ENCODE measurements at places on chromosomes 1 and 21.

DNA sequence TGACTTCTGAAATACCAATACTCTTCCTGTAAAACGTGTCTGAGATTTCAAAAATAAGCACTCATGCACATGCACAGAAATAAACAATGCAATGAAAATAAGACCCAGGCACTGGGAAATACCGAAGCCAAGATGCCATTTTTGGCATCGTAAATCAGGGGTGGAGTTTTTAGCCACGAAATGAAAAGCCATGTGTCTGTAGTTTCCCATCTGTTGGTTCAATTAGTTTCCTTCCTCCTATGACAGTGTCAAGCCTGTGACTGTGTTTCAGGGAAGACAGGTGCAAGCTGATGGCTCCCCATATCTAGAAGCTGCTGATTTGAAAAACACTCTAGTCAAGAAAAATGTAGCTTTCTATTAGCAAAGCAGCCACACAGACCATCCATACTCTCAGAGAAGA lies 480.4 kb upstream of the CAMK1G start:
- DNase-seq: peak; percentile 82

- no peak for DNase-seq
Measured at GRCh38 chr1:29283804-29284195, 47.5 kb downstream of the PTPRU start.

DNA sequence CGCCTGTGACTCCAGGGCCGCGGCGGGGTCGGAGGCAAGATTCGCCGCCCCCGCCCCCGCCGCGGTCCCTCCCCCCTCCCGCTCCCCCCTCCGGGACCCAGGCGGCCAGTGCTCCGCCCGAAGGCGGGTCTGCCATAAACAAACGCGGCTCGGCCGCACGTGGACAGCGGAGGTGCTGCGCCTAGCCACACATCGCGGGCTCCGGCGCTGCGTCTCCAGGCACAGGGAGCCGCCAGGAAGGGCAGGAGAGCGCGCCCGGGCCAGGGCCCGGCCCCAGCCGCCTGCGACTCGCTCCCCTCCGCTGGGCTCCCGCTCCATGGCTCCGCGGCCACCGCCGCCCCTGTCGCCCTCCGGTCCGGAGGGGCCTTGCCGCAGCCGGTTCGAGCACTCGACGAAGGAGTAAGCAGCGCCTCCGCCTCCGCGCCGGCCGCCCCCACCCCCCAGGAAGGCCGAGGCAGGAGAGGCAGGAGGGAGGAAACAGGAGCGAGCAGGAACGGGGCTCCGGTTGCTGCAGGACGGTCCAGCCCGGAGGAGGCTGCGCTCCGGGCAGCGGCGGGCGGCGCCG lies at the start of gene SIM2:
Gene SIM2 (plus strand): TSS at position 135 of the 565 bp plus-strand sequence. CDS start 632 bp downstream, outside the sequence.
- DNase-seq: no peak

DNA sequence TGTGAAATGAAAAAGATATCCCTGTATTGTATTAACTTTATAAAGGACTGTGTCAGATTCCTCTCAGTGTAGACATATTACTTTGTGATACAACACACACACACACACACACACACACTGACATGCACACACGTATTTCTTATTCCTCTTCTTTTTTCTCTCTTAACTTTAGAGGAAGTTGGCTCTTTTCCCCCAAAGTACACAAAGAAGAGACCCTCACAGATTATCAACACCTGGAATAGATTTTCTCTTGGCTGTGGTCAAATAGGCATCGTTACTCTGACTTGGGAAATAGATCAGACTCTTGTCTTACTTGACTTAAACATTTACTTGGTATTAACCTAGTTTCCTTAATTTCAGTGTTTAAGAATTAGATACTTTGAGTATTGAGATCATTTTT lies 792.8 kb downstream of the ADGRL2 start:
- no peak for DNase-seq

GRCh38 chr1:14627608-14628489 lies 29.4 kb downstream of the KAZN start:
- no peak for DNase-seq

DNA sequence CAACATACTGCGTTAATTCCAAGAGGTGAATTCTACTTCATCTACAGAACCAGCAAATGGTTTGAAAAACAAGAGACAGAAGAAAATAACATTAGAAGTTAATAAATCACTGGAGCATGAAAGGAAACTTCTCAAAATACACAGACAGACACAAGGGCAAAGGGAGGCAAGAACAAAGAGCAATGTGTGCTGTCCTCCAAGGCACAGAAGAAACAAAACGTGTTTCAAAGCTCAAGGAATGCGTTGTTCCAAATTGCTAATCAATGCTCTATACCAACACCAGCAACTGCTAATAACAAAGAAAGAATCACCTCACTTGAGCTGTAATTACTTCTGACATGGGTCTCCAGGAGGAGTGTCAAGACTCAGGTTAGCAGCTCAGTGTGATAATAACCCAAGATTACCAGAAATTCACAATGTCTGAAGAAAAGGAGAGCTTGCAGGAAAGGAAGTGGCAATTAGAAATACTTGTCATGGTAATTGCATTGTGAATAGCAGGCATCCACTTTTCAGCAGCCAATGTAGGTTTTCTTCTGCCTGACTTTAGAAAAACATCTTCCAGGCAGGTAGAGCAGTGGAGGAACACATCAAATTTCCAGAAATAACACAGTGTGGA lies 175.4 kb downstream of the SEC16B start:
- no peak for DNase-seq

DNA sequence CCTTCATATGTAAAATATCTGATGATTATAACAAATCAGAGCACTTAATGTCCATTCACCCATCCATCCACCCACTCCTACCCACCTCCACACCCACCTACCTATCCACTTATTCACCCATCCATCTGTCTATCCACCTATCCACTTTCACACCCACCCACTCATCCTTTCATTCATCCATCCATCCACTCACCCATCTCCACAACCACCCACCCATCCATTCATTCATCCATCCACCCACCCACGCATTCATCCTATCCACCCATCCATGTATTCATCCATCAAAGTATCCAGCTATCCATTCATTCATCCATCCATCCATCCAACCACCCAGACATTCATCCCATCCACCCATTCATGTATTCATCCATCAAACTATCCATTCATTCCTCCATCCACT lies 466.1 kb downstream of the AJAP1 start:
- DNase-seq: no peak

DNA sequence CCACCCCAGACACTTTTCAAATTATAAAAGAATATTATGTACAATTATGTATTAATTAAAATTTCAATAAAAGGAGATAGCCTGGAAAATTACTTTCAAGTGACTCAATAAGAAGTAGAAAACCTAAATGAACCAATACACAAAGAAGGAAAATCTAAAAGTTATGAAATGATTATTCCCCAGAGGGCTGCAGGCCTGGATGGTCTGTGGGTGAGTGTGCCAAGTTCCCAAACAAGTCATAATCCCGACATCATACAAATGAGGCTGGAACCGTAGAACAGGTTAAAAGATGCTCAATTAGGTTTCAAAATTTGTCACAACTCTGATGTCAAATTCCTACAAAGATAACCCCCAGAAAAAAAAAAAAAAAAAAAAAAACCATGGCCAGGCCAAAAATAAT lies 12.7 kb downstream of the SPATC1L start:
- no peak for DNase-seq

DNA sequence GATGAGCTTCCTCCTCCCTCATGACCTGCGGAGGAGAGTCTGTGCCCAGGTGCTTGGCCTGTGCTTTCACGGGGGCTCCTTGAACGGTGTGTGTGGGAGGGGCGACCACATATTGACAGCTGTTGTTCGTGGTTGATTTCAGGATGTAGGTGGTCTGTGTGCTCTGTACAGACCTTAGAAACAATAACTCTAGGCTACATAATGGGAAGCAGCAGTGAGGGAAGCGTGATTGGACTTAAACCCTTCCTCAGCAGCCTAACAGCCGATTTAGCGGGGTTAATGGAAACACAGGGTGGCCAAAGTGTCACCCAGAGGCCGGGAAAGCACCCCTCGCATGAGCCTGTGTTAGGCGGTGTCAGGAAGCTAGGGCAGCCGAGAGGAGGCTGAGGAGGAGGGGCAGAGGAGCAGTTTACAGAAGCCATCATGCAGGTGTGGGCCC lies 56.0 kb downstream of the TBCE start:
- DNase-seq: no peak

GRCh38 chr21:35529171-35529863 lies 480.2 kb upstream of the RUNX1 start:
- no peak for DNase-seq

DNA sequence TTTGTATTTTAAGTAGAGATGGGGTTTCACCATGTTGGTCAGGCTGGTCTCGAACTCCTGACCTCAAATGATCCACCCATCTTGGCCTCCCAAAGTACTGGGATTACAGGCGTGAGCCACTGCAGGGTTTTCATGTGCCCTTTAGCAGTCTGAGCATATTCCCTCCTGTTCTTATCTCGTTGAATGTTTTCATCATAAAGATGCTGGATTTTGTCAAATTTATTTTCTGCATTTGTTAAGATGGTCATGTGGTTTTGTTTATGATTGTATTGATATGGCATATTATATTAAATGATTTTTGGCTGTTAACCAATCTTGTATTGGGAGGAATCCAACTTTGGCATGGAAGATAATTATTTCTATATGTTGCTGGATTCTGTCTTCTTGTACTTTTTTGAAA lies 8.8 kb downstream of the JMJD4 start:
- DNase-seq: no peak

DNA sequence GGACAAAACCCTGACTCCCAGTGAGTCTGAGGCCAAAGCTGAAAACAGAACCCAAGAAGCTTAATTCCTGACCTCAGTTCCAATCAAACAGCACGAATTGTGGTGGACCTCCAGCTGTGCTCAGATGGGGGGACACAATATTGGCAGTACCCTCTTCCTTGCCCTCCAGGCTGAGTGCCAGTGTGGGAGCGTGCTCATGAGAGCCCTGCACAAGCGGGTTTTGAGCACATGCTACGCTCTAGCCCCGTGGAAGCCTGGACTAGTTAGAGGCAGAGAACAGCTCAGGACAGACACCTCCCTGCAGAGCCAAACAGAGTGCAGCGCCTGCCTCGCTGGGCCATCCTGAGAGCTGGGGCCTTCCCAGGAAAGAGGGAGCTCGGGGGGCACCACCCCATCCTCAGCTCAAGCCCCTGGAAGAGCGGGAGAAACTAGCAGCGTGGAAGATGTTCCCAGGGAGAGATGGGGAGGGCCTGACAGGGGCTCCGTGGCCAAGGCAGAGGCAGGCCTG lies 2.8 kb upstream of the SLC25A34 start:
- DNase-seq: no peak

GRCh38 chr1:96308314-96308713 lies 413.3 kb upstream of the PTBP2 start:
- no peak for DNase-seq

DNA sequence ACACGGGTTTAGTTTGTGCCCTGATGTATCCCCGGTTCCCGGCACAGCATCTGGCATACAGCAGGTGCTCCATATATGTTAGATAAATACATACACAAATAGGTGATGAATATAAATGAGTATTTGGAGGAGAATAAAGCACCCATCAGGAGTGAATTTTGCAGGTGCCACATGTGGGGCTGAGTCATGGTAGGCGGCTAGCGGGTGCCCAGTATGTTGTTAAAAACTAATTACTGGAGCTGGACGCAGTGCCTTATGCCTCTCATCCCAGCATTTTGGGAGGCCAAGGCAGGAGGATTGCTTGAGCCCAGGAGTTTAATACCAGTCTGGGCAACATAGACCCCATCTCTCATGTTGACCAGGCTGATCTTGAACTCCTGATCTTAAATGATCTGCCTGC lies 16.7 kb upstream of the WASF2 start:
- DNase-seq: no peak

DNA sequence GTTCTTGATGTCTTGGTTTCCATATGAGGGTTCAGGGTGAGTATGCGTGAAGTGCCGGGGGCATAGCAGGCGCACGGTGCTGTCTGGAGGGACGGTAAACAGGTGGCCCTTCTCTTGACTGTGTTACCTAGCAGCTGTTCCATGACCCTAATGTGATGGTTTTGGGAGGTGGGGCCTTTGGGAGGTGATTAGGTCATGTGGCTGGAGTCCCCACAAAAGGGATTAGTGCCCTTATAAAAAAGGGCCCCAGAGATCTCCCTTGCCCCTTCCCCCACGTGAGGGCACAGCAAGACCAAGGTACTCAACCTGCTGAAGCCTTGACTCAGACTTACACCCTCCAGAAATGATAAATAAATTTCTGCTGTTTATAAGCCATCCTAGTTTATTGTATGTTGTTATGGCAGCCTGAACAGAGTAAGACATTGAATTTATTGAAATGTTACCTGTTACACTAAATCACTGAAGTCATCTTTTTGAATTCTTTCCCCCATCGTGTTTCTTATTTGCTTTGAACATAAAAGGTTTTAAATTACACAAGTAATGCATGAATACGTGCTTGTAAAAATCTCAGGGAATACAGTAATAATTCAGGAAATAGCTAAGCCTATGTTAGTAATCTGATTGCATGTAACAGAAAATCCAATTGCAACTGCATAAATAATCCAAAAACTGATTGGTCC lies 15.6 kb downstream of the TRAPPC10 start:
- DNase-seq: no peak

DNA sequence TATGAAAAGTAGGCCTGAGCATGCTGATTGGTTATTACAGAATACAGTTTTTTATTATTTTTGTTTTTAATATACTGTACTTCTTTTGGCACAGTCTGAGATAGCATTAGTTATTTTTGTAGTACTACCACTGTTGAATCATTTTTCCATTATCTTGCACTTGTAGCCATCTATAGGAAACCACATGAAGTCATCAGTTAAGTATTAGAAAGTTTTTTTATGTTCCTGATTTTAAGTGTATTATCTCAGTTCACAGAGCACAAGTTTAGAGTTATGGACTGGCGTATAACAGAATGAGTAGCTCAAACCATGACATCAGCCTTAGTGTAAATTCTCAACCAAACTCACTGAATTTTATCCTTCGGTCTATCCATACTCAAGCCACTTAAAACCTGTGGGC lies 22.8 kb downstream of the DHX9 start:
- DNase-seq: no peak

DNA sequence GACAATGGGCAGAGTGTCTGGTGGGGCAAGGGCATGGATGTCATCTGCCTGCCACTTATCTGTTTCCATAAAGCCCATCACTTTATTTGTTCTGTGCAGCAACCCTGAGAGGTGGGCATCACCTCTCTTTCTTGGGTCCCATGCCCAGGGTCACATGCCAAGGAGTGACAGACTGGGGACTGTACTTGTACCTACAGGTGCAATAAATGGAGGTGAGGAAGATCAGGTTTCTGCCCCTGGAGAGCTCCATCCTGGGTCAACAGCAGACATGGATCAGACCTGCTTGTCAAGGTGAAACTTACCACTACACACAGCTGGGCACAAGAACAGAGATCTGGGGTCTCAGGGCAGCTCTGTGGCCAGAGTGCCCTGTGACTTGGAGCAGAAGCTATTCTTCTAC lies 18.4 kb upstream of the PRDM16 start:
- DNase-seq: no peak

DNA sequence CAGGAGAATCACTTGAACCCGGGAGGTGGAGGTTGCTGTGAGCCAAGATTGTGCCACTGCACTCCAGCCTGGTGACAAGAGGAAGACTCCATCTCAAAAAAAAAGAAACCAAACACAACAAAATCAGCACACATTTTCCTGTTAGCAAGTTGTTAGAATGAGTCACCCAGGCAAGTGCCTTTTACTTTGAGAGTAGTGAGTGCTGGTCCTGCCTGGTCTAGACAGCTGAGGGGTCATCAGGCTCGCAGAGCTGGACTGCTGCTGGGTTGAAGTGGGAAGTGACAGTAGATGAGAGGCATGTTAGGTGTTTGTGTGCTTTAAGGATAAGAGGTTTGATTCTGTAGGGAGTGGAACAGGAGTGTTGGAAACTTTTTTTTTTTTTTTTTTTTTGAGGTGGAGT lies 31.9 kb downstream of the GNPAT start:
- DNase-seq: no peak

GRCh38 chr1:51761351-51761750 lies 117.2 kb downstream of the NRDC start:
- no peak for DNase-seq

All from NCI-H1694 (cell line).